ENCODE measurements at places on chromosomes 16 and 17.

DNA sequence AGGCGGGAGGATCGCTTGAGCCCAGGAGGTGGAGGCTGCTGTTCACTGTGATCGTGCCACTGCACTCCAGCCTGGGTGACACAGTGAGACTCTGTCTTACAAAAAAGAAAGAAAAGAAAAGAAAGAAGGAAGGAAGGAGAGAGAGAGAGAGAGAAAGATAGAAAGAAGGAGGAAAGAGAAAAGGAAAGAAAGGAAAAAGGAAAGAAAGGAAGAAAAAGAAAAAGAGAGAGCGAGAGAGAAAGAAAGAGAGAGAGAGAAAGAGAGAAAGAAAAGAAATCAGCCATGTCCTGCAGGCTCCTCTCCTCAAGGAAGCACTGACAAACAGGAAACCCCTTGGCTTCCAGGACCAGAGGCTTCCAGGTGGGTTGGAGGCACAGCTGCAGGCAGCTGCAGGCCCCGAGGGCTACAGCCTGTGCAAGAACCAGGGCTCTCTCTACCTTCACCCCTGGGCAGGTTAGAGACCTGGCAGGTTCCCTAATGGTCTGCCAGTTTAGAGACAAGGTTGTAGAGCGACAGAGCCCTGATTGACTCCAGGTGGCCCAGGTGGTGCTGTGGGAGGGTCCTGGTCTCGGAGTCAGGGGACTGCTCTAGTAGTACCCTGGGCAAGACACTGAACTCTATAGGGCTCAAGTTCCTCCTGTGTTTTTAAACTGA is 53.8 kb downstream of the PECAM1 start:
- DNase-seq: no peak

DNA sequence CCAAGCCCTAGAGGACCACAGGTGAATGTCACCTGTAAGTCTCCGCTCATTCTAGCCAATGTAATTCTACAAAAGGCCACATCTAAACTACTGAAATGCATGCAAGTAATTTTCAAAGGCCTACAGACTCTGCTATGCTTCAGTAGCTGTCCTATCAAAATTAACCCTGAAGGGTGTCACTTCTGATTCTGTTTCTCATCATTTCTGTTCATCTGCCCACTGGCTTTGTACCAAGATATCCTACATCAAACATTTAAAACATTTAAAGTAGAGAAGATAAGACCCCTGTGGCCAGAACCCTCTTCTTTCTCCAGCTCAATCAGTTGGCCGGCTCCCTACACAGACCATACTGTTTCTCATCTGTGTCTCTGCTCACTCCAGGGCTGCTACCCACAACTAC is 21.5 kb downstream of the PHF12 start:
- no peak for DNase-seq

- DNase-seq: no peak
These were observed 72.6 kb upstream of the LGALS9 start for GRCh38 chr17:27558341-27558740.

- DNase-seq: no peak
These were observed 36.3 kb downstream of the DHRS7B start for GRCh38 chr17:21163101-21163500.

- DNase-seq: no peak
These were observed 1.1 kb downstream of the SYT17 start for GRCh38 chr16:19169082-19169639.

DNA sequence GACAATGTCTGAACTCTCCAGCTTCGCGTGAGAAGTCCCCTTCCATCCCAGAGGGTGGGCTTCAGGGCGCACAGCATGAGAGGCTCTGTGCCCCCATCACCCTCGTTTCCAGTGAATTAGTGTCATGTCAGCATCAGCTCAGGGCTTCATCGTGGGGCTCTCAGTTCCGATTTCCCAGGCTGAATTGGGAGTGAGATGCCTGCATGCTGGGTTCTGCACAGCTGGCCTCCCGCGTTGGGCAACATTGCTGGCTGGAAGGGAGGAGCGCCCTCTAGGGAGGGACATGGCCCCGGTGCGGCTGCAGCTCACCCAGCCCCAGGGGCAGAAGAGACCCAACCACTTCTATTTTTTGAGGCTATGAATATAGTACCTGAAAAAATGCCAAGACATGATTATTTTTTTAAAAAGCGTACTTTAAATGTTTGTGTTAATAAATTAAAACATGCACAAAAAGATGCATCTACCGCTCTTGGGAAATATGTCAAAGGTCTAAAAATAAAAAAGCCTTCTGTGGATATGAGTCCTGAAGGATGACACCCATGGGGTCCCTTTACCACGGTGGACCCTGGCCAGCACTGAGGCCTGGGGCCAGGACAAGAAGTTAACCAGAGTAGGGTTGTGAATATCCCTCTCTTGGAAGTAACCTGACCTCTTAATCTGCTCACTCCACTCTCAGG is 10.5 kb upstream of the ITGAD start:
- peak; percentile 86 for DNase-seq

DNA sequence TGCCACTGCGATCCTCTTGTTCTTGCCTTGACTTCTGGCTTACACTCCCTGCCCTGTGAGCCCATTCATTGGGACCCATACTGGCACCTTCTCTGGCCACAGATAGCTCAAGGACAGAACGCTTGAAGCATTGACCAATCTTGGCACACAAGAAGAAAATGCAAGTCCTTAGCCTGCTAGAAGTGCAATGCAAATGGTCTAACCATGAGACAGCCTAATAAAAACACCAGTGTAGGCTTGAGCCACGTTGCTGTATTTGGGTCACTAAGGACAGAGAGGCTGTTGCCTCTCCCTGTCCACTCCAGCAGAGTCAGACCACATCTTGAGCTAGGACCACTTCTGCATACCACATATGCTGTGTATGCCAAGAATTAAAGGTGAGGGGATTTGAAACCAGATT is 41.2 kb upstream of the HLF start:
- no peak for DNase-seq

GRCh38 chr16:5615868-5616642 is 518.5 kb upstream of the EEF2KMT start:
- DNase-seq: peak; percentile 92

DNA sequence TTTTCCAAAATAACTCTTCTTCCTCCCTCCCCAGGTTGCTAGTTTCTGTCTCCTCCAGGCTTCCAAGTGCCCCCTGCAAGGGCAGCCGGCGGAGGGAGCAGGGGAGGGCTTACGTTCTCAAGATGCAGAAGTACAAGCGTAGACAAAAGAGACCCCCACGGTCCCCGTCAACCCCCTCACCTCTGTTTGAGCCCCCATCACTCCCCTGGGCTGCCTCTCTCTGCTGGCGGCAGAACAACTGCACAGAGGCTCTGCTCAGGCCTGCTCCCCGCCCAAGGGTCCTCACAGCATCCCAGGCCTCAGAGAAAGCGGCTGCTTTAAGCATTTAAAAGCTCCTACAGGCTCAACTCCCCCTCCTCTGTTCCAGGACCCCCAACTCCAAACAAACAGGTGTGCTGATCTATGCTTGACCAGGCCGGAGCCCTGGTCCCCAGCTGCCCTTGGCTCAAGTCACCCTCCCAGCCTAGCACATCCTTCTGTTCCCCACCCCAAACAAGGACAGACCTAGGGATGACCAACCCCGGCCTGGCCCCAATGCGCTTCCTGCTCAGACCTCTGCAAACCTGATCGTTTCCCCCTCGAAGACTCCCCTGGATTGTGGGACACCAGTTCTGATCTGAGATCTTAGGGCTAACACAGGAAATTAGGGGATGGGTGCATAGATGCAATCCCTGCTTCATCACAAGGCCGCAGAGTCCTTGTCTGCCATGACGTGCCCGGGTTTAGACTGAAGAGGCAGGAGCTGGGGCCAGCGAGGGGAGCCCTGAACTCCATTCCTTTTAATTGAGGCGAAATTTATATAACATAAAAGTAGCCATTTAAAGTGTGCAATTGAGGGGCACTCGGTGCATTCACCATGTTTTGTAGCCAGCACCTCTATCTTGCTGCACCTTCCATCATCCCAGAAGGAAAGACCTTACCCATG is 17.2 kb upstream of the RBFOX3 start:
- no peak for DNase-seq

GRCh38 chr17:79975498-79976134 is 60.1 kb downstream of the TBC1D16 start:
- no peak for DNase-seq

DNA sequence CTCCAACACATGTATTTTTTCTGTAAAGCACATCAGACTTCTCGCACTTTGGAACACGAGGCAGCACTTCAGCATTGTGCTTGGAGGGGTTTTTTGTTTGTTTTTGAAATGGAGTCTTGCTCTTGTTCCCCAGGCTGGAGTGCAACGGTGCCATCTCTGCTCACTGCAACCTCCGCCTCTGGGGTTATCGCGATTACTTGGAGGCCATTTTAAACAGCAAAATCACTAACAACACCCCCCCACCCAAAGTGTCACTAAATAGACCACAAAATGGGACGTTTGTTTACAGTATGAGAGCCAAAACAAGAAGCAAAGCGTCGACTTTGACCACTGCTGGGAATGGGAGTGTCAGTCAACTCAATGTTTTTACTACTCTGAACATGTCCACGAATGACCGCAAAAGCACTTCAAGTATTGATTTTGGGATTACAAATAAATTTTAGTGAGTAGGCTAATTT is 9.0 kb upstream of the C16orf87 start:
- no peak for DNase-seq

GRCh38 chr16:30927789-30928378 is 4.5 kb downstream of the FBXL19 start:
- DNase-seq: peak; percentile 81

- DNase-seq: no peak
These were observed 58.0 kb downstream of the CREBBP start for GRCh38 chr16:3822366-3823045.

GRCh38 chr16:86662195-86662594 is 83.8 kb downstream of the FOXL1 start:
- DNase-seq: no peak

DNA sequence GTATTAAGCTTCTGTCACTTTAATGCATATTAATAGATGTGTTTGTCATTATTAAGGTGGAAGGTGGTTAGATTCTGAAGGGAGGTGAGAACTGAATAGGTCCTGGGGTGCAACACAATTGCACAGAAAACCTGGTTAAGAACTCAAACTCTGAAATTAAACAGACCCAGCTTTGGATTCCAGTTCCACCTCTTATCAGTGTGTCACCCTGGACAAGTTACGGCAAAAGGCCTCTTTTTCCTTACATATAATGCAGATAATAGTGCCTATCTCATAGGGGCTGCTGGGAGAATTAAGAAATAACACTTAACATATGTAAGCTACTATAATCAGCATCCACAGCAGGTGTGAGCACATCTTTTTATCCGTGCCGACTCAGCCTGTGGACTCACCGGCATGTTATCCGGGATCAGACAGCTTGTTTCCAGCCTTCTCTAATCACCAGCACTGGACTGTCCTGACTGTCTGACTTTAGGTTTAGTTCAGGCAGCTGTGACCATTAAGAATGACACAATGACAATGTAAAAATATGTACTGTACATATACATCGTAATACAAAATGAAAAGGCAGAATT is 31.4 kb downstream of the TEX2 start:
- DNase-seq: no peak

DNA sequence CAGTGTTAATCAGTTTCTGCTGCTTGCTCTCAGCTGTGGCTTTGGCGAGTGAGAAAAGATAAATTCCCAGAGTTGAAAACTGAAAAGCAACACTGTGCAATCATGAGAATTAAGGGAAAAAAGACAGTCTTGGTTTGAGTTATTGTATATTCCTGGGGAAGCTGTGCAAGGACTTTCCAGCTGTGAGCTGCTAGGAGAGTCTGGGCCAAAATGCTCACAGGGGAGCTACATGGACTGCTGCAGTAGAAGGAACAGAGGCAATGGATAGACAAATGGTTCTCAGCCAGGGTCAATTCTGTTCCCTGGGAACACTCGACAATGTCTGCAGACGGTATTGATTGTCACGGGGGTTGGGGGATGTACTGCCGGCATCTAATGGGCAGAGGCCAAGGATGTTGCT is 102.0 kb upstream of the ADAMTS18 start:
- DNase-seq: no peak

- peak; percentile 74 for DNase-seq
These were observed 304.6 kb upstream of the FOXF1 start for GRCh38 chr16:86205521-86206245.

DNA sequence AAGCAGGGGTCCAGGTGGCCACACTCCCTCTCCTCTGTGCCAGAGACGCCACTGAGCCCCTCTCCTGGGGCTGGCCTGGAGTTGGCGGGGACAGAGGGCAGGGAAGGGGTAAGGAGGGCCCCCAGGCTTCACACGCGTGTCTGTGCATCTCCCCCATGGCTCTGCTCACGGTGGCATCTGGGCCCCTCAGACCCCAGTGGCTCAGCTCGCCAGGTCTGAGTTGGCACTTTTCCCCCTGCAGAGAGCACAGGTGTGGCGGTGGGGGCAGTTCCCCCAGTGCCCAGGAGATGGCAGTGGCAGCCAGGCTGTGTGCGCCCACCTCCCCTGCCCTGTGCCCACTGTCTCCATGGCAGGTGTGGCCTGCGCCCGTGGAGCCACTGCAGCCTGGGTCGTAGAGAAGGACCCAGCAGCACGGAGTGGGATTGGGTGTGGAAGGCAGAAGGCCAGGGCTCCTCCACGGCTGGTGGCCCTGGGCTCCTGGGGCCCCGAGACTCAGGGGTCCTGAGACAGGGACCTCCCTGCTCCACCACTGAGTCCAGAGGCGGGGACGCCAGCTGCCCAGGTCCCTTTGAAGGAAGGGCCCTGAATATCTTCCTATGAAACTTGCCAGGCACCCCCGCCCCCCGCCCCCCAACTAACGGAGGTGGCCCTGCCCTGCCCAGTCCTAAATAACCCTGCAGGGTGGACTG is 4.3 kb upstream of the APRT start:
- DNase-seq: peak; percentile 72

DNA sequence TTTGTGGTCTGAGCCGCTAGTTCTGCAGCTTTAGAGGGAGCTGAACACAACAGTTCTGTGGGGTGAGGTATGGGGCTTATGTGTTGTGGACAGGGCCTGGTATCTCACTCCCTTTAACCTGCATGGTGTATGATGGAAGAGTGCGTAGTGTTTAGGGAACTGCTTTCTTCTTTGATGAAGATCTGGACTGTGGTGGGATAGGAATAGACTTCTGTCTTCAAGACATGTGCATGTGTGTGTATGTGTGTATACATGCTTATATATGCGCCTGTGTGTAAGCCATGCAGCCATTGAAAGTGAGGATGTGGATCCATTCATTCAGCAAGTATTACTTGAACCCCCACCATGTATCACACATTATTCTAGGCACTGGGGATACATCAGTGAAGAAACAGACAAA is 114.8 kb upstream of the TMEM97 start:
- DNase-seq: no peak

GRCh38 chr17:50257676-50258224 is 16.5 kb upstream of the TMEM92 start:
- no peak for DNase-seq

GRCh38 chr16:84759061-84759460 is 59.3 kb downstream of the USP10 start:
- no peak for DNase-seq

DNA sequence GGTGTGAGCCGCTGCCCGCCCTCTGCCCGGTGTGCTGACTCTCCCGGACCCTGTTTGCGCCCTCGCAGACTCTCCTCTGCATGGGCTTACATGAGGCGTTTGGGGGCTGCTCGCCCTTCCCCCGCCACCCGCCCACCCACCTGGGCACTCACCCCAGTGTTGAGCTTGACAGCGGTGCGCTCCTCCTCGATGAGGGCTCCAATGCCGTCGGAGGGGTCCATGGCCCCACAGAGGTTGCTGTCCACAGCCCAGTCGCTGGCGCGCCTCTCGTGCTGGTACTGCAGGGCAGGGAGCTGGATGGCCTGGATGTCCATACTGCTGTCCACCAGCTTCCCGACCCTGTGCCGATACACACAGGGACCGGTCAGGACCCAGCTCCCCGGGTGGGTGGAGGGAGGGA is 21.4 kb upstream of the RNPS1 start:
- no peak for DNase-seq

GRCh38 chr17:29510953-29511352 is 55.9 kb downstream of the ABHD15 start:
- no peak for DNase-seq

- no peak for DNase-seq
These were observed 292.6 kb upstream of the IRX3 start for GRCh38 chr16:54579106-54579728.
